Progenitor cell of endocrine pancreas (in vitro differentiated cells): ENCODE measurements at places on chromosomes 3 and 15. TPM values are rescaled to one million over a fixed set of nuclear protein-coding genes. Genes with fewer than 3 reads are reported as not detected.

CCR8 gene
- total RNA-seq, result not detected in 2 replicates

AQR gene
- total RNA-seq, result 43.3 and 44.9 TPM in 2 replicates

HEXA gene
- total RNA-seq, result 67.4 and 77.8 TPM in 2 replicates

HIGD2B gene
- total RNA-seq, result not detected in 2 replicates

GCNT3 gene
- 4.6 and 5.6 TPM in 2 replicates for total RNA-seq

CCDC13 gene
- 2.3 and 2.5 TPM in 2 replicates for total RNA-seq

PYGO1 gene
- total RNA-seq, result 19.9 and 21.8 TPM in 2 replicates

DPPA2 gene
- 0.58 and 0.69 TPM in 2 replicates for total RNA-seq

CLDN18 gene
- 19.5 and 22.2 TPM in 2 replicates for total RNA-seq

SNURF gene
- total RNA-seq, result 16.9 and 19.8 TPM in 2 replicates
